ENCODE measurements at places on chromosomes 13 and 19.

GRCh38 chr13:25920277-25920676 lies 131.5 kb downstream of the SHISA2 start:
- no peak for DNase-seq

GRCh38 chr13:100176801-100177400 lies 88.0 kb downstream of the PCCA start:
- no peak for DNase-seq

- no peak for DNase-seq
Measured at GRCh38 chr13:83827338-83827737, 54.9 kb downstream of the SLITRK1 start.

- DNase-seq: no peak
Measured at GRCh38 chr13:64333888-64334287, 2896.2 kb downstream of the PCDH9 start.

Data from stimulated activated CD4-positive, alpha-beta T cell treated with anti-CD3 and anti-CD28 coated beads, Interleukin-1b, Interleukin-23, amount 100 ng/mL, for 1 hour (primary cell).